ENCODE measurements at places on chromosomes 12 and 14. TPM values are rescaled to one million over a fixed set of nuclear protein-coding genes. Genes with fewer than 3 reads are reported as not detected.
A peak's percentile ranks its signal among the peaks of the same experiment; 100 is the strongest.

GRCh38 chr14:68341411-68342212 lies 451.3 kb downstream of the ZFP36L1 start:
- no peak overlapping the region for H3K4me3 ChIP-seq
- H3K27ac ChIP-seq, result peak overlapping the region; percentile 27
- H3K4me1 ChIP-seq, result peaks cover 15% of the 10 kb centered on the region
- H3K36me3 ChIP-seq, result peaks cover 6% of the 10 kb centered on the region
- no peaks in the 10 kb centered on the region for H3K27me3 ChIP-seq

The FOXG1 gene
- total RNA-seq, result not detected

DNA sequence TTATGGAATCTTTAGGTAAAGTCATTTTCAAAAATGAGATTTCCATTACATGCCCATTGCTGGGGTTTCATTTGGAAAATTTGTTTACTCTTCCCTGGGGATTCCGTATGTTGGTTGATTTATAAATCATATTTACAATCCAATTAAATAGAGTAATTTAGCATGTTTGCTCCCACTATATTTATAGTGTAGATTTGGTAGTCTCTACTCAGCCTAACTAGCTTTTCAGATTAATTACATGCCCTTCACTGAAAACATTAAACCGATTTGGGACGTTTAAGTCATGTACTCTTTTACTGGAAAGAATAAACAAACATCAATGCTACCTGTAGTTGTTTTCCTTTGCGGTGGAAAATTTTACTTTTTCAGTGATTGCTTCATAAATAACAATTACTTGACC lies 10.4 kb downstream of the PAX9 start:
- no peak overlapping the region for H3K27ac ChIP-seq
- no peaks in the 10 kb centered on the region for H3K4me1 ChIP-seq
- peaks cover 13% of the 10 kb centered on the region for H3K27me3 ChIP-seq
- no peak for DNase-seq

The TSHR gene
- total RNA-seq, result 0.47 TPM
